Foreskin keratinocyte (primary cell): ENCODE measurements at places on chromosomes 6 and 20. TPM values are rescaled to one million over a fixed set of nuclear protein-coding genes. Genes with fewer than 3 reads are reported as not detected.

NT5E gene
- 297 and 365 TPM in 2 replicates for total RNA-seq

TCFL5 gene
- 13.6 and 15.8 TPM in 2 replicates for total RNA-seq

PBOV1 gene
- total RNA-seq: not detected in 2 replicates

DZANK1 gene
- total RNA-seq: 1.8 and 2.0 TPM in 2 replicates

CENPQ gene
- 12.2 and 17.4 TPM in 2 replicates for total RNA-seq

C6orf52 gene
- 1.1 and 1.2 TPM in 2 replicates for total RNA-seq

POFUT1 gene
- 35.3 and 35.9 TPM in 2 replicates for total RNA-seq

AKAP12 gene
- total RNA-seq: 7.0 and 28.7 TPM in 2 replicates

HRH3 gene
- total RNA-seq: not detected in 2 replicates

SALL4 gene
- 0.32 and 0.68 TPM in 2 replicates for total RNA-seq

FAM209A gene
- total RNA-seq: 0.31 TPM in 1 of 2 replicates, not detected in the other

WFDC5 gene
- total RNA-seq: 0.51 and 0.53 TPM in 2 replicates

GGTLC1 gene
- total RNA-seq: not detected in 2 replicates

PCNA gene
- 222 and 256 TPM in 2 replicates for total RNA-seq

MYCT1 gene
- total RNA-seq: not detected in 2 replicates

PKIB gene
- total RNA-seq: 1.4 and 2.9 TPM in 2 replicates

ROS1 gene
- total RNA-seq: 0.10 TPM in 1 of 2 replicates, not detected in the other

GINS1 gene
- total RNA-seq: 23.2 and 27.3 TPM in 2 replicates

MCHR2 gene
- not detected in 2 replicates for total RNA-seq

OOEP gene
- total RNA-seq: 0.14 and 0.49 TPM in 2 replicates

KATNA1 gene
- total RNA-seq: 23.5 and 23.9 TPM in 2 replicates

PI16 gene
- not detected in 2 replicates for total RNA-seq

LY6G5C gene
- total RNA-seq: 0.53 and 1.1 TPM in 2 replicates

SAMD3 gene
- 1.6 and 7.1 TPM in 2 replicates for total RNA-seq

RUNX2 gene
- 3.6 and 4.2 TPM in 2 replicates for total RNA-seq

GTPBP2 gene
- total RNA-seq: 44.8 and 46.4 TPM in 2 replicates

MUCL3 gene
- not detected in 2 replicates for total RNA-seq

OXT gene
- not detected in 2 replicates for total RNA-seq

LY6G6F gene
- total RNA-seq: not detected in 2 replicates

SRMS gene
- 0.11 and 0.17 TPM in 2 replicates for total RNA-seq

ENPP1 gene
- 1.3 and 1.6 TPM in 2 replicates for total RNA-seq

DSE gene
- 94.6 and 99.1 TPM in 2 replicates for total RNA-seq

KCNS1 gene
- 1.7 and 2.1 TPM in 2 replicates for total RNA-seq

APOBEC2 gene
- not detected in 2 replicates for total RNA-seq

THBS2 gene
- 345 and 346 TPM in 2 replicates for total RNA-seq

CGA gene
- total RNA-seq: not detected in 2 replicates

PRPF6 gene
- 57.8 and 62.6 TPM in 2 replicates for total RNA-seq

IL17A gene
- total RNA-seq: not detected in 2 replicates

CCM2L gene
- total RNA-seq: not detected in 2 replicates

OR2H1 gene
- total RNA-seq: not detected in 2 replicates

C6orf118 gene
- total RNA-seq: not detected in 2 replicates

GSTA2 gene
- total RNA-seq: not detected in 2 replicates

OPN5 gene
- not detected in 2 replicates for total RNA-seq
